ENCODE measurements at places on chromosomes 1 and 21. TPM values are rescaled to one million over a fixed set of nuclear protein-coding genes. Genes with fewer than 3 reads are reported as not detected.
A peak's percentile ranks its signal among the peaks of the same experiment; 100 is the strongest.

DNA sequence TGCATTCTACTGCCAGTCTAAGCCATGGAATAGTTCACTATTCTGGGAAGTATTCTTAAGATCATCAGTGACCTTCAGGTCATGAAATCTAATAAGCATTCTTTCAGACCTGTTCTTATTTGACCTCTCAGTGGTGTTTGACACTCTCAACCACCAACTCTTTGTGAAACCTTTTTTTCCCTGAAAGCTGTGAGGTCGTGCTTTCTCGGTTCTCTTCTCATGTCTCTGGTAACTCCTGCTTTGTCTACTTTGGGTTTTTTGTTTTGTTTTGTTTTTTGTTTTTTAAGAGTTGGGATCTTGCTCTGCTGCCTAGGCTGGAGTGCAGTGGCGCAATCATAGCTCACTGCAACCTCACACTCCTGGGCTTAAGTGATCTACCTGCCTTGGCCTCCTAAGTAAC is 56.3 kb downstream of the POU2F1 start:
- DNase-seq = no peak

- no peak for DNase-seq
Measured at GRCh38 chr21:41648591-41649031, 118.2 kb downstream of the RIPK4 start.

- no peak for DNase-seq
Measured at GRCh38 chr1:94305704-94306103, 68.3 kb upstream of the ARHGAP29 start.

The COL8A2 gene
- total RNA-seq = 3.3 TPM

- peak; percentile 91 for DNase-seq
Measured at GRCh38 chr21:44846485-44847260, 26.8 kb downstream of the PTTG1IP start.

DNA sequence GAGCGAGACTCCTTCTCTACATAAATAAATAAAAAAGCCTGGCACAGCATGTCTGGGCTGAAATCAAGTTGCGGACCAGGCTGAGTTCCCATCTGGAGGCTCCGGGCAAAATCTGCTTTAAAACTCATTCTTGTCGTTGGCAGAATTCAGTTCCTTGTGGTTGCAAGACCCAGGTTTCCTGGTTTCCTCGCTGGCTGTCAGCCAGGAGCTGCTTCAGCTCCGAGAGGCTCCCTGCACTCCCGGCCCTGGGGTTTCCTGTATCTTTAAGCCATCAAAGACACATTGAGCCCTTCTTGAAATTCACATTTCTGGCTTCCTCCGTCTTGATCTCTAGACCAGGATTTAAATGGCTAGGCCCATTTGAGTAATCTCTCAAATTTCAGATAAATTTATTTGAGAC is 20.6 kb upstream of the SCCPDH start:
- DNase-seq = no peak

DNA sequence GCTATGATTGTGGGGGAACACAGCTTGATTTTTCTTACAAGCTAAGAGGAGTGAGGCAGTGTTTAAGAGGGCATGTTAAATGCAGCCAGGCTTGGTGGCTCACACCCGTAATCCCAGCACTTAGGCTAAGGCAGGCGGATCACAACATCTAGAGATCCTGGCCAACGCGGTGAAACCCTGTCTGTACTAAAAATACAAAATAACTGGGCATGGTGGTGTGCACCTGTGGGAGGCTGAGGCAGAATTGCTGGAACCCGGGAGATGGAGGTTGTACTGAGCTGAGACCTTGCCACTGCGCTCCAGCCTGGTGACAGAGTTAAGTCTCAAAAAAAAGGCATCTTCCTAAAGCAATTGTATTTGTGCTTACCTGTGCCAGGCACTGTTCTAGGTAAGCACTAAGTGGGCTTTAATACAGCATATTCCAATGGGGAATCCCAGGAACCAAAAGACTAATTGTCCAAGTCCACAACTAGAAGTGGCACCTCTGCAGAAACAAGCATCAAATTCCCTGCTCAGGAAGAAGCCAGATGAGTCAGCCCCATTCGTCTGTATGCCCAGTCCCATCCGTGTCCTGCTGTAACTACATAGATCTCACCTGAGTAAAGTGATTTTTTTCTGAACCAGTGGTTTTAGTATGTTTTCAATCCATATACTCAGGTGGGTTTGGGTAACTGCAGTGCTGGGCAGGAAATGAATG is 4.6 kb downstream of the RCC1 start:
- DNase-seq = no peak

The LCE1B gene
- not detected for total RNA-seq

GRCh38 chr1:116123837-116124533 is 12.8 kb downstream of the MAB21L3 start:
- no peak for DNase-seq

- DNase-seq = no peak
Measured at GRCh38 chr1:153246018-153246417, 13.5 kb upstream of the LORICRIN start.
